ENCODE measurements at places on chromosomes 16 and 17. TPM values are rescaled to one million over a fixed set of nuclear protein-coding genes. Genes with fewer than 3 reads are reported as not detected.

GRCh38 chr16:3165111-3165822 is 22.7 kb upstream of the OR1F1 start:
- no peak for DNase-seq

DNA sequence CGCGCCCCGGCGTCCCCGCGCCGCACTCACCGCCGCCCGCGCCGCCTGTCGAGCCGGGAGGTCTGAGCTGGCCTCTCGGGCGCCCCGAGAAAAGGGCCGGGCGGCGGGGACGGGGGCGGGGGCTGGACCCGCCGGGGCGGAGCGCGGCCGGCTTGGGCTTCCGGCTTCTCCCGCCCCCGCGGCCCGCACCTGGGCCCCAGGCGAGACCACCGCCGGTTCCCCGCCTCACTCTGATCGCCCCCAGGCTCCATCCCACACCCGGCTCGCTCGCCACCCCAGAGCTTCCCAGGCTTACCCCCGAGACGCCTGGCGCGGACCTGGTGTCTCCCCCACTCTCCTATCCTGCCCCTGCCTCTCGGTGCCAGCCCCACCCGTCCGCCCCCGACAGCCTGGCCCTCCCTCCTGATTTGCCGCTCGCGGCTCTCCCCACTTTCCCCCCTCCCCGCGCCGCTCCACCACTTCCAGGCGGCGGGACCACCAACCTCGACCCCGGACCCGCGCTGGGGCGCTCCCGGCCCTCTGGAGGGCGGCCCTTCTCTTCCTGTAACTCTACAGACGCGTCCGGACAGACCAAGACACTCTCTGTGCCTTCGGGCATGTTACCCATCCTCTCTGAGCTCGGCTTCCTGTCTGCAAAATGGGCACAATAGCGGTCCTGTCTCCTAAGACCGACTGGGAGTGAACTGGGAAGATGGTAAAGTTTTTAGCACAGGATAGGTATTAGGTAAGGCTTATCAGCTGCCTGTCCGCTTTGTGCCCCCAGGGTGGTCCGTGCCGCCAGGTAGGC is at the start of gene LITAF:
Gene LITAF (minus strand): TSS at position 64 of the 787 bp plus-strand sequence. CDS start 30,189 bp downstream, outside the sequence.
- DNase-seq = peak; percentile 88

DNA sequence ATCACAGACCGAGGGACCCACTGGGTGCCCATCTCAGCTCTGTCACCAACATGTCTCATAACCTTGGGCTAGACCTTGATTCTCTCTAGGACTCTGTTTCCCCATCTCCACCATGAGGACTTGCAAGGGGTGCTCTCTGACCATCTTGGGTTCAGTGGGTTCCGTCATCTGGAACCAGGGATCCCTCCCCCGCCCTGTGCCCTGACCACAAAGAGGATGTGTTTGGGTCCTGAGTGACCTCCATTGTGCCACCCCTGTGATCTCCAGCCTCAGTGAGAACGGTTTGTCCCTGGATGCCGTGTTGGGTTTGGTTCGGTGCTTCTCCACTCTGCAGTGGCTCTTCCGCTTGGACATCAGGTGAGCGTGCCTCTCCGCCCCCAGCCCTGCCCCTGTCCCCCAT is 49.1 kb upstream of the CPNE2 start:
- no peak for DNase-seq

Gene C17orf50
- total RNA-seq = not detected

Gene GH1
- total RNA-seq = not detected

GRCh38 chr17:30161601-30162000 is 45.0 kb downstream of the NSRP1 start:
- DNase-seq = no peak

Gene SNAI3
- 2.1 TPM for total RNA-seq

DNA sequence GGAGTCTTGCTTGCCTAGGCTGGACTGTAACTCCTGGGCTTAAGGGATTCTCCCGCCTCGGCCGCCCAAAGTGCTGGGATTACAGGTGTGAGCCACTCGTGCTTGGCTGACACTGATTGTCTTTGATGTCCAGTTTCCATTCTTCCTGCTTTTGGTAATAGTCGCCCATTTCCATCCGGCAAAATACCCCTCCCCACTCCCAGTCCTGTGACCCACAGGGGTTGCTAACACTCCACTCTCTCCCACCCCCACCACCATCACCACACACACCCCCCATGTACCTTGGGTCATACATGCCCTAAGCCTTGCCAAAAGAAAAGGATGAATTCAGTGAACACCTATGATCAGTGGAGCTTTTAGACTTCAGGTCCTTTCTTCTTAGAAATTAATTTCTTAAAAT is 52.8 kb upstream of the MYH10 start:
- DNase-seq = no peak

Gene OR3A3
- total RNA-seq = not detected

- peak; percentile 86 for DNase-seq
These were observed 1.7 kb downstream of the IL4R start for GRCh38 chr16:27315333-27316037.

- no peak for DNase-seq
These were observed 1.3 kb downstream of the PSMD12 start for GRCh38 chr17:67364847-67365737.

- DNase-seq = peak; percentile 83
These were observed 14.4 kb downstream of the CDIPT start for GRCh38 chr16:29848420-29849297.

- DNase-seq = no peak
These were observed 111.7 kb downstream of the ABCA8 start for GRCh38 chr17:68843522-68843921.

- no peak for DNase-seq
These were observed 26.1 kb upstream of the ABCA8 start for GRCh38 chr17:68981288-68981687.

DNA sequence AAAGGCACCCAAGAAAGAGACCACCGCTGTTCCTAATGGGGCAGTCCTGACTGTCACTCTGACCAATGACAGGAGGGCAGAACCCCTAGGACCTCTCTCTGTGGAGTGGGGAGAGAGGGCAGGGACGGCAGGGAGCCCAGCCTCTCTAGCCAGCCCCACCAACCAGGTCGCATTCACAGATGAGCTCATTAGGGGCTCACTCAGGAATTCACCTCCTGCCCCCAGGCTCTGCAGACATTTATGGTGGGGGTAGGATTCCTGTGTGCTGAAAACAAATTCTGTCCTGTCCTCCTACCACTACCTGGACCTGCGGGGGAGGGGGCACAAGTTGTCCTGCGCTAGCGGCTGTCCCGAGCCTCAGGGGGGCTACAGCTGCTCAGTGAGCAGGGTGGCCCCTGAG is 27.7 kb upstream of the GPRC5C start:
- no peak for DNase-seq

Gene LRRC36
- 0.32 TPM for total RNA-seq

Gene HS3ST3A1
- 4.7 TPM for total RNA-seq

Gene SOX9
- 10.5 TPM for total RNA-seq

Gene KCNH4
- not detected for total RNA-seq

GRCh38 chr17:59846394-59847165 is 46.2 kb downstream of the TUBD1 start:
- peak; percentile 42 for DNase-seq

DNA sequence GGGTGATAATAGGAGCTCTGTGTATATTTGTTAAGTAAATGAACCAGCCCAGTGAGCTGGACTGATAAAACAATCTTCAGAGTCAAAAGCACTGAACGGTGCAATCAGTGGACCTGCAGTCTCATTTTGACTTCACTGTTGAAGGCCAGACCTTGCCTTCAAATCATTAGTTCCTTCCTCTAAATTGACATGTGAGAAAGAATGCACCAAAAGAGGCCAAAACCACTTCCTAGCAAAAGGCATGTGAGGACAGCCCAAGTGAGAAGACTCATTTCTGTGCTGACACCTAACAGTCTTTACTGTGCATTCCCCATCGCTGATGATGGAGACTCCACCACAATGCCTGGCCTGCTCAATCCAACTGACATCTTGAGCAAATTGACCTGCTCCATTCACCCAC is 10.6 kb downstream of the GTF3C1 start:
- no peak for DNase-seq

GRCh38 chr17:32835291-32835761 is 41.6 kb downstream of the MYO1D start:
- DNase-seq = no peak

DNA sequence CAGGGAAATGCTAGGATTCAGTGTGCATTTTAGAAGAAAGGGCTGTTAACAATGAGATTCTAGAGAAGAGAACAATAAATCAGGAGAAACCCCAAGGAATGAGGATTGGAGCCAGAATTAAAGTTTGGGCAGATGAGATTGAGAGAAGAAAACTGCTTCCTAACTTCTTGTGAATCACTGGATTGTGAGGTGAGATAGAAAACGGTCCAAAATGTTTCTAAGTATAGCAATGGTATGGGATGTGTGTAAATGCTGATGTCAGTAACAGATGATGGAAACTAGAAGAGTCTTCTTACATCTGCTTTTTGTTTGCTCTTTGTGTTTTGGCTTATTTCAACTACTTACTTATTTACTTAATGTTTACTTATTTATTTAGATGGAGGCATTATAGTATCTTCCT is 123.0 kb downstream of the KCNJ2 start:
- DNase-seq = no peak

Gene CD300C
- total RNA-seq = 1.6 TPM

Measured in right cardiac atrium (tissue), 5 donors.